ENCODE measurements at places on chromosomes 5 and 9.
A peak's percentile ranks its signal among the peaks of the same experiment; 100 is the strongest.

- no peak for DNase-seq
Measured at GRCh38 chr9:116115761-116116353, 37.7 kb upstream of the PAPPA start.

- no peak for DNase-seq
Measured at GRCh38 chr9:21668516-21668915, 133.9 kb upstream of the MTAP start.

GRCh38 chr5:1251678-1252580, 26.7 kb downstream of the SLC6A18 start:
- DNase-seq = no peak

- no peak for DNase-seq
Measured at GRCh38 chr5:126576974-126577373, 18.0 kb downstream of the ALDH7A1 start.

- no peak for DNase-seq
Measured at GRCh38 chr5:15597804-15598203, 97.8 kb downstream of the FBXL7 start.

DNA sequence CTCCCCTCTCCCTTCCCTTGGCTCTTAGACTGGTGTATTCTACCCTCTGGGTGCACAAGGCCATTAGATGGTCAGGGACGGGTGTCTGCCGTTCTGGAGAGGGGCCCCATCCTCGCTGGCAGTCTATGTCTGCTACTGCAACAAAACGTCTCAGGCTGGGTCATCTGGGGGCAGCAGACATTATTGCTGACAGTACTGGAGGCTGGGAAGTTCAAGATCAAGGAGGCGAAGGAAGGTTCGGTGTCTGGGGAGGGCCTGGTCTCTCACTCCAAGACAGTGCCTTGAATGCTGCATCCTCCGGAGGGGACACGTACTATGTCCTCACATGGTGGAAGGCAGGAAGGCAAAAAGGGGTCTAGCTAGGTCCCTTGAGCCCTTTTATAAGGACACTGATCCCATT, 93.4 kb upstream of the COL5A1 start:
- no peak for DNase-seq

DNA sequence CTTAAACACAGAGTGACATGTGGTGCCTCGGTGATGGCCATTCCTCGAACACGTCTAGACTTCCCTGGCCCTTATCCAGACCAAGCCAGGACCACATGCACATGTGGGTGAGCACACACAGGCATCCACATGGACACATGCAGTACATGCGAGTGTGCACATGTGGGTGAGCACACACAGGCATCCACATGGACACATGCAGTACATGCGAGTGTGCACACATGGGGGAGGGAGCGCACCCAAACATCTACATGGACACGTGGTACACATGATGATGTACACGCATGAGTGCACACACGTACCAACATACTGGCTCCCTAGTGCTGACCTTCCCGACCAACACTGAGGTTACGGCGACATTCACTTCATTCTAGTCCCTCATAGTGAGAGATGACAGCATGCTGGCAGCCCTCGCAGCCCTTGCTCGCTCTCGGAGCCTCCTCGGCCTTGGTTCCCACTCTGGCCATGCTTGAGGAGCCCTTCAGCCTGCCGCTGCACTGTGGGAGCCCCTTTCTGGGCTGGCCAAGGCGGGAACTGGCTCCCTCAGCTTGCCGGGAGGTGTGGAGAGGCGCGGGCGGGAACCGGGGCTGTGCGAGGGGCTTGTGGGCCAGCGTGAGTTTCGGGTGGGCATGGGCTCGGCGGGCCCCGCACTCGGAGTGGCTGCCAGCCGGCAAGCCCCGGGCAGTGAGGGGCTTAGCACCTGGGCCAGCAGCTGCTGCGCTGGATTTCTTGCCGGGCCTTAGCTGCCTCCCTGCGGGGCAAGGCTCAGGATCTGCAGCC, 186.8 kb downstream of the HSPA4 start:
- DNase-seq = no peak

DNA sequence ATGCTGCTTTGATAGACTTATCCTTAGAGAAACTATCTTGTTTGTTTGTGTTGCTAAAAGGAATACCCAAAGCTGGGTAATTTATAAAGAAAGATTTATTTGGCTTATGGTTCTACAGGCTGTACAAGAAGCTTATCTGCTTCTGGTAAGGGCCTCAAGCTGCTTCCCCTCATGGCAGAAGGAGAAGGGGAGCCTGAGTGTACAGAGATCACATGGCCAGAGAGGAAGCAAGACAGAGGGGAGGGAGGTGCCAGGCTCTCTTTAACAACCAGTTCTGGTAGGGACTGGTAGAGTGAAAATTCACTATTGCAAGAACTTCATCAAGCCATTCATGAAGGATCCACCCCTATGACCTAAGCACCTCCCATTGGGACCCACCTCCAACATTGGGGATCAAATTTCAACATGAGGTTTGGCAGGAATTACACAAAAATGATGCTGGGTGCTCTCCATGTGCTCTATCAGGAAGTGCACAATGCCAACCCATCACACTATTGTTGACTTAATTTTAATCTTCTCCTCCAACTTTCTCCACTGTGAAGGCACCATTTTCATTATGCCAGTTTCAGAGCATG, 115.1 kb upstream of the SHB start:
- DNase-seq = no peak

- no peak for DNase-seq
Measured at GRCh38 chr5:74546796-74547195, 93.7 kb downstream of the ENC1 start.

- no peak for DNase-seq
Measured at GRCh38 chr9:83280268-83280667, 217.3 kb upstream of the RASEF start.

GRCh38 chr5:88792144-88792840, 90.7 kb downstream of the MEF2C start:
- no peak for DNase-seq

DNA sequence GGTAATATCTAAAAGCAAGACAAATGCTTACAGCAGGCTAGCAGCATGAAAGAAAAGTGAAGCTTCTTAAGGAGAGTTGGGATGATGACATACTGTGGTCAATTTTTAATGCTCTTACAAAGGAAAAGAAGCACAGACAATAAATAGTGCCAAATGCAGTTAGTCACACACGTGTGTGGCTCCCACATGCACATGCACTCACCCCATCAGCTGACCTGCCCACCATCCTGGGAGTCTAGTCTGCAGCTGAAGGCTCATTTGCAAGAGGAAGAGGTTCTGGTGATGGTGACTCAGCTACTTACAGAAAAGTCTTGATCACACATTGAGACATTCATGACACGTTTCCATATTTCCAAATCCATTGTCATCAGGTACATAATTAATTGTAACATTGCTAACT, 129.3 kb downstream of the MRPL36 start:
- DNase-seq = no peak

DNA sequence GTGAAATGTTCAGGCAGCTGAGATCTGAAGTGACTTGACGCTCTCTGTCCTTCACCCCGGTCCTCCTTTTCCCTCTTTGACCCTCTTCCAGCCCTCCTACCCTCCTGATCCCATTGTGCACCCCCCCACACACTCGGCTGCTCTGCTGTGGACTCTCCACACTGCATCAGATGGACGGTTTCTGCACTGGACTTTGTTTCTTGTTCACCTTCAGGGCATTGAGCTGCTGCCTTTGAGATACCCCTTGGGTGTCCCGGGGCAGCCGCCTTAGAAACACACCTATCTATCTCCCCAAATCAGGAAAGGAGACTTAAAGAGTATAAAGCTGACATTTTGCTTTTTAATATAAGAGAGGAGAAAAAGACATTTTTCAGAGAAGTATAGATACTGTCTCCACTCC, 27.5 kb downstream of the AMBP start:
- DNase-seq = peak; percentile 4

DNA sequence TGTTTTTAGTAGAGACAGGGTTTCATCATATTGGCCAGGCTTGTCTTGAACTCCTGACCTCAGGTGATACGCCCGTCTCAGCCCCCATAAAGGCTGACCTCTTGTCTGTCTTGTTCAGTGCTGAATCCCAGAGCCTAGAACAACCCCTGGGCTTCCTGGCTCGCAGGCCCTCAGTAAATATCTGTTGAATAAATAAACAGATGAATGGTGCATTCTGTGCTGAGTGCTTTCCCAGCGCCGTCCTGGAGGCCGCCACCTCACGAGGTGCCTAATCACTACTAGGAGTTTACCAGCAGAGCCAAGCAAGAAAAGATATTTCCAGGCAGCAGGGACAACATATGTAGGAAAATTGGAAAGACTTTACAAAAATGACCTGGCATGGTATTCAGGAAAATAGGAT, 88.5 kb downstream of the SNX24 start:
- DNase-seq = peak; percentile 22

GRCh38 chr5:94422812-94423211, 195.6 kb downstream of the KIAA0825 start:
- no peak for DNase-seq

- DNase-seq = no peak
Measured at GRCh38 chr9:5445886-5446285, 4.5 kb upstream of the CD274 start.

- no peak for DNase-seq
Measured at GRCh38 chr5:32475334-32476097, 31.0 kb upstream of the ZFR start.

GRCh38 chr5:35370871-35371270, 140.6 kb upstream of the PRLR start:
- no peak for DNase-seq

DNA sequence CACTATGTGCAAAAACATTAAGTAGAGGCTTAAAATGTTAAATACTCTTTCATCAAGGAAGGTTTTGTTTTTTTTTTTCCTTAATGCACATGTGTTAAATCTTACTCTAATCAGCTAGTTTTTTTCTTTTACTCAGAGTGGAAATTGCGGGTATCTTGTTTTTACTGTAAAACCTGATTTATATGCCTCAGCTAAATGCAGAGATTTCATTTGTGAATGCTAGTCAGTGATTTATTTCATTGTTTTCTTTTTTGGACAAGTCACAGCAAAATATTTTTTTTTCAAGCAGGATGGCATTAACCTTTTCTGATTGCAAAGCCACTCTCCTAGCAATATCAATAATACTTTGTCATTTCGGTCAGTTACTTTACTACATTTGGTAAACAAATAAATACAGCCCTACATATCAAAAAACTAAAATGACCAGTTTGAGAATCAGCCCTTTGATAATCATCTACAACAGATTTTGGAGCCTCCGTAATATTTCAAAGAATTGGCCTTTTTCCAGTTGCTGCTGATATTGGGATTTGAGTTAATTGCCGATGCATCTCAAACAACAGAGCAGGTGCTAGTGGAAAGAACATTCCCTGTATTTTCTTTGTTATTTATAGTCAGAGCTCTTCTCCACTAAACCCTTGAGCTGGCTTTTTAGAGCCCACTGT, 579.2 kb upstream of the ZNF608 start:
- no peak for DNase-seq

DNA sequence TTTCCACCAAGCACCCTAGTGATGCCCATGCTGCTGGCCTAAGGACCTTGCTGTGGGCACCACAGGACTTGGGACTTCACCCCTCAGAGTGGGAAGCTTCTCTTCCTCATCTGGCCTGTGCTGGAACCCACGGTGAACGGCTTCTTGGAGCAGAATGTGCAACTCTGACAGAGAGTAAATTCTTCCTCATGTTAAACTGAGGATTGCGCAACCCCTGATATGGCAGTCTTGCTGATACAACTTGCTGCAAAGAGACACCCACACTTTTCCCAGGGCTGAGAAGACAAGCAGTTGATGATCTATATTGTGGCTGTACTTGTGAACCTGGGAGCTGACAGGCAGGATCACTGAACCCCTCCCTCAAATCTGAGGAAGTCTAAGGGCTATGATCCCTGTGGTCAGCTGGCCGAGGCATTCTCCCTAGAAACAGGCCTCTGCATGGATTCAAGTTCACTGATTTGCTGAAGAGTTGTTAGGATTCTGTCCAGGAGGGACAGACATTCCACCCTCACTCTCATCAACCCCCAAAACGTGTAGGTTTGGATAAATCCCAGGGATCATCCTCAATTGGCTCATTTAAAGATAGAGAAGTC, 307.2 kb downstream of the MTRR start:
- no peak for DNase-seq

GRCh38 chr5:16809010-16809394, 127.1 kb downstream of the MYO10 start:
- no peak for DNase-seq

Data from testis (tissue), 5 donors.